Left lobe of liver (tissue), 2 donors: ENCODE measurements at places on chromosomes 1 and 21. TPM values are rescaled to one million over a fixed set of nuclear protein-coding genes. Genes with fewer than 3 reads are reported as not detected.

GRCh38 chr1:21189906-21190500, 13.3 kb upstream of the EIF4G3 start:
- DNase-seq, result no peak

The PLOD1 gene
- 70.8 TPM for total RNA-seq

The ACTL8 gene
- total RNA-seq, result not detected

DNA sequence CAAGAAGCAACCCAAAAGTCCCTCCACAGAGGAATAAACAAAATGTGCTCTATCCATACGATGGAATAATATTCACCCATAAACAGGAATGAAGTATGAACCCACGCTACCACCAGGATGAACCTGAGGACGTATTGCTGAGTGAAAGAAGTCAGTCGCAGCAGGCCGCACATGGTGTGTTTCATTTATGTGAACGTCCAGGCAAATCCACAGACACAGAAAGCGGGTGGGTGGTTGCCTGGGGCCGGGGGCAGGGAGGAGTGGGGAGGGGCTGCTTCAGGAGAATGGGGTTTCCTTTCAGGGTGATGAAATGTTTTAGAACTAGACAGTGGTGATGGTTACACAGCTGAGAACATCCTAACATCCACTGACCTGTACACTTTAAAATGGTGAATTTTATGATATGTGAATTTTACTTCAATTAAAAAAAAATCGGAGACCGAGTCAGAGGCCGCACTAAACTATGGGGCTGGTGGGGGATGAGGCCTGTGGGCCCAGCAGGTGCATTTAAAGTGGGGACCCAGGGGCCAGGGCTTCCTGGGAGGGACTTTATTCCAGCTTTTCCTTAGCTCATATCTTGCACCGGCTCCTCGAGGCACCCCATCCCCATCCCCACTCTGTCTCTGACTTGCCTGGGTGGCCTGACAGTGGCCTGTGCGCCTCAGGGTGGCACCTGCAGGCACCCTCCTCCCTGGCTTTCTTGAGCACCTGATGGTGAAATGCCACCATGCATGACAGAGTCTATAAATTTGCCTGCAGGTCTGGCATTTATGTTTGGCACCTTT, 392.6 kb upstream of the VAMP3 start:
- DNase-seq, result peak; percentile 24

DNA sequence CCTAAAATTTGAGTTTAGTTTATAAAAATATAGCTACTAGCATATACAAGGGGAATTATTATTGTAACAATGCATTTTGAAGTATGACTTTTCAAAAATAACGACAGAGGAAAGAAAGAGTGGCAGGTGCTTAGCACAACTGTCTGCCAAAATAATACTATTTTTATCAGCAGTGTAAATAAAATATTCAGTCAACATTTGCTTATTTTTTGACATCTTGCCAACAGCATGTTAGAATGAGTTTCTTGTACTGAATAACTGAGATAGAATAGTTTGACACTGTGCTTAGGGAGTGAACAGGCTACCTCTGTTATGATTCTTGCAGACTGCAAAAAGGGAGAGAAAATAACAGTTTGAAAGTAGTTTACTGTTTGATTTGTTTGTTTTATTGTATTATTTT, 909.8 kb downstream of the BRINP3 start:
- DNase-seq, result no peak

The FMO1 gene
- total RNA-seq, result not detected

DNA sequence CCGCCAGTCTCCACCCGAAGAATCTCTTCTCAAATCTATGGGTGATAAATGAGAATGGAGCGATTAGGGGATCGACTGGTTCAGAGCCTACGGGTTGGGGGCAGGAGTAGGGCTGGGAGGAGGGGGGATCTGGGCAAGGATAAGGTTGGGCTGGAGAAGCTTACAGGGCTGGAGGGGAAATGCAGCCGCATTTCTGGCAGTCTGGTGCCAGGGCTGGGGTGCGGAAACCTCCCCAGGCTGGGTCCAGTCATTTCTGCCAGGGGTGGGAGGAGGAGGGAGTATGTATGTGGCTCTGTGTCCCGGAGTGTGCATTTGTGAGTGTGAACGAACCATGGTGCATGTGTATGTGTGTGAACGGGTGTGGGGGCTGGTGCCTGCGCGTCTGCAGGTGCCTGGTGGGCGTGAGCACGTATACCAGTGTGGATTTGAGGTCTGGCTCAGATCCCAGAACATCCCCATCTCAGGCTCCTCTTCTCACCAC, 10.2 kb downstream of the C1orf216 start:
- DNase-seq, result no peak

DNA sequence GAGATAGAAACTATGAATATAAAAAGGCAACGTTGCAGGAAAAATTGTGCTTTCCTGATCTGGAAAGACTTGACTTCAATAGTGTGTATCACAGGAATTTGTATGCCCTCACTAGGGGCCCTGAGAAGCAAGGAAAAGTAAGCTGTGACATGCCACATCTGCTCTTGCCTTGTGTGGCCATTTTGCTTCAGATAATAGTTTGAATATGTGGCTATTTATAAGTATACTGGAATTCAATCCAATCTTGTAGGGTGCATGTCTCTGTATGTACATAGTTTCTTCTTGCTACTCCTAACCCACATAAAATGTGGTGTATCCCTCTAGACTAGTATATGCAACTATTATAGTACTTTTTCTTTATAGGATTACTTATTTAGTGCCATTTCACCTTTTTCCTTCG, 31.1 kb upstream of the SCYL3 start:
- DNase-seq, result no peak

DNA sequence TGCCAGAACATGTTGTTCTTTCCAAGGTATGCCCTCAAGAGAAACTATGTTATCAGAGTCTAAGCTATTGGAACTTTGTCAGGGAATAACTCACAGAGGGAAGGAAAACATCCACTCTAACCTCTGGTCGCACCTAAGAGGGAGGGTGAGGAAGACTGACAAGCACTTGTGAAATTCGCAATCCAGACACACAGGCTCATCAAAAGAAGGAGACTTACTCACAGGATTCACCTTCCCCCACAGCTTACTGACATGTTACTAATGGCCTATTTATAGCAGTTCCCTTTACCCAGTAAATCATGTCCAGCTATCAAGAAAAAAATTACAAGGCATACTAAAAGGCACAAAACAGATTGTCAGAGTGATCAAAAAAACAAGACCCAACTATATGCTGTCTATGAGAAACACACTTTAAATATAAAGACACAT, 36.9 kb downstream of the WDR64 start:
- no peak for DNase-seq

- DNase-seq, result peak; percentile 31
Observed at GRCh38 chr1:234938924-234939323, 189.7 kb downstream of the TOMM20 start.

The TRNP1 gene
- total RNA-seq, result 2.8 TPM

DNA sequence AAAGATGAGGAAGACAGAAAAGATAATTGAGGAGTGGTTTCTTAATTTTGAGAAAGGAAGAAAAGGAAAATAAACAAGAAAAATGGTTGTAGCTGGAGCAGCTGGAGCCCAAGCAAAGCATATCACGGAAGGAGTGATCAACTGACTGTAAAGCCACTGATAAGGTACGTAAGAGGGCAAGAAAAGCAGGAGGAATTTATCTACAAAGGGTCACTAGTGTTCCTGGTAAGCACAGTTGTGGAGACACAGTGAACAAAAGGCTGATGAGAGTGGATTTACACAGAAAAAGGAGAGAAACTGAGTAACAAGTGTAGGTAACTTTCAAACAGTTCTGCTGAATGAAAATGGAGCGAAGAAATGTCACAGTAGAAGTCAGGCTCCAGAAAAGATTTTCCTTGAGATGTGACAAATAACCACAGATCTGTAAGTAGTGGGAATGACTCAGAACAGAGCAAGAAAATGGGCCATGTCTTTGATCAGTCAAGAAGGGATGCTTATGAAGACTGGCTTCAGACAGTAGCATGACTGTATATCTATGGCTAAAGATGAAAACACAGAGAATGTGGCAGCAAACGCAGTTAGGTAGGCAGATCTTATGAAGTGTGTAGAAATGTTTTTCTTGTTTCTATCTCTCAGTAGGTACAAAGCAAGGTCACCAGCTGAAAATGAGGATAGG, 45.6 kb upstream of the RBM34 start:
- DNase-seq, result no peak

DNA sequence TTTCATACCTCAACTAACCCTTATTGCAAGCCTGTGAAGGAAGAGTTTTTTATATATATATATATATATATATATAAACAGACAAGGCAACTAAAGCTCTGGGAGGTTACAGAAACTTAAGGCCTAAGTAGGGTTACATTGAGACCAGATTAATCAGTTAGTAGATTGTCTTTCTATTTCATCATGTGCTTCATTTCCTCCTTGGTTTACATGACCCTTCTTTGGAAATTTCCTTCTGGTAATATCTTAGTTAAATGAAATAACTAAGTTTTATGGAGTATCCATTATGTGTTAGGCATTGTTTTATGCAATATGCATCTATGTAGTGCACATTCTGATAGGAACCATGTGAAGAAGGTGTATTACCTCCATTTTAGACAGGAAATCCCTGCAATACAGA, 112.7 kb downstream of the FGGY start:
- DNase-seq, result no peak

GRCh38 chr1:230061801-230062200, 5.2 kb upstream of the GALNT2 start:
- no peak for DNase-seq

The KRTAP21-1 gene
- not detected for total RNA-seq

DNA sequence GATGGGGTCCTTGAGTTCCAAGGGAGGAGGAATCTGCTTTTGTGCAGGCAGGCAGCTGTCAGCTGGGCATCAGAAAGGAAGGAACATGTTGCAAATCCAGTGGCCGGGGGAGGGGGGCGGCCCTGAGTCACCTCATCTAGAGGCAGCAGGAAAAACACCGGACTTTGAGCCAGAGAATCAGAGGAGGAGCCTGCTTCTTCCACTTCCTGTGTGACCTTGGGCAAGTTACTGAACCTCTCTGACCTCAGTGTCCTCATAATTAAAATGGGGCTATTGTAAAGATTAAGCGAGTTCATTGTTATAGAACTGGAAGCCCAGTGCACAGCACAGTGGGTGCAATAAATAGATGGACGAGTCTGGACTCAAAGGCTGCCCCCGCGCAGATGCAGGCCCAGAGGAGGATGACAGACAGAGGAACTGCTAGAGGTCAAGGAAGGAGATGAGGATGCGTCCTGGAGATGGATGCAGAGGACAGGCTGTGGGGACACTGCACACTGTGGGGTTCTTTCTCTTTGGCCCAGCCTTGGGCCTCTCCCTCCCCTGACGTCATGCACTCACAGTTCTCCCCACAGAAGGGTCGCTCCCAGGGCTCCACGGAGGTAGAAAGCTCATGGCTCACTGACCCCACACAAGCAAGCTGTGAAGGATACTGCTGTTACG, 714.3 kb downstream of the MATN1 start:
- no peak for DNase-seq

DNA sequence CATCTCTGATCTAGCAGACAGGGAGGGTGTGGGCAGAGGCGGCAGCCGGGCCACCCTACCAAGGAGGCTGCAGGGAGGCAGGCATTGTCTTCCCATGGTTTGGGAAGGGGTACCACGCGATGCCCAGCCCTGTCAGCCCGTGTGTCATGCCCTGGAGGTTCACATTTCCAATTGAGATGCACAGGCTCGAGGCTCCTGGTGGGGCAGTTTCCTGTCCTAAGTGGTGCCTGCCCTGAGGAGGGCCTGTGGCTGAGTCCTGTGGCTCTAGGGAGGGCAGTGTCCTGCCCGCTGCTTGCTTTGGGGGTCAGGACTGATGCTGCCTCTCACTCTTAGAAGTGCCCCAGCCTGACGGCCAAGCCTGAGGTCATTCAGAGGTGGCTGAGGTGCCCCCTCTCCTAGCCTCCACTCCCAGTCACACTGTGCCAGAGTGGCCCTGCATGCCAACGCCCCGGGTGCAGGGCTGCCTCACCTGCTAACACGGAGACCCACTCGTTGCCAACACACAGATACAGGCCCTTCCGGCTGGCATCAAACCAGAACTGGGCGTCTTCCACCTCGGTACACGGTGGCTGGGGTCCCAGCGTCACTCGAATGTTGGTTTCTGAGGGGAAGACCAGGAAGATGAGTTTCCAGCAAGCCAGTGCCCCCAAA, 11.9 kb downstream of the KRTAP10-1 start:
- no peak for DNase-seq

GRCh38 chr1:117537291-117537920, 68.4 kb upstream of the TENT5C start:
- no peak for DNase-seq

The SELENBP1 gene
- total RNA-seq, result 408 TPM

DNA sequence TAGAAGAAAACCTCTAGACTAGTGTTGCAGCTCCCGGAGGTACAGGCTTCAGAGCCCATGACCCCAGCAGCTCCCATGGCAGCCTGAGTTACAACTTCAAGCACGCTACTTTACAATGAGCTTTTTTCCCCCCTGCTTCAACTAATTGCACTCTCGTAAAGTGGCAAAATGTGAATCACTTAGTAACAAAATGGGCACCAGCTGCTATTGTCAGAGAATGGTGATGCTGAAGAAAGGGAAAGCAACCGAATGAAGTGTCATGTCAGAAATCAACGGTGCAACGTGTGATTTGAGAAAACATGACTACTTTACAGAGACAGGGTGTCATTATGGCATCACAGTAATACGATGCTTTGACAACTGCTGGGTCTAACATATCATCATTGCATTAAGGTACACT, 40.5 kb downstream of the ESRRG start:
- no peak for DNase-seq

DNA sequence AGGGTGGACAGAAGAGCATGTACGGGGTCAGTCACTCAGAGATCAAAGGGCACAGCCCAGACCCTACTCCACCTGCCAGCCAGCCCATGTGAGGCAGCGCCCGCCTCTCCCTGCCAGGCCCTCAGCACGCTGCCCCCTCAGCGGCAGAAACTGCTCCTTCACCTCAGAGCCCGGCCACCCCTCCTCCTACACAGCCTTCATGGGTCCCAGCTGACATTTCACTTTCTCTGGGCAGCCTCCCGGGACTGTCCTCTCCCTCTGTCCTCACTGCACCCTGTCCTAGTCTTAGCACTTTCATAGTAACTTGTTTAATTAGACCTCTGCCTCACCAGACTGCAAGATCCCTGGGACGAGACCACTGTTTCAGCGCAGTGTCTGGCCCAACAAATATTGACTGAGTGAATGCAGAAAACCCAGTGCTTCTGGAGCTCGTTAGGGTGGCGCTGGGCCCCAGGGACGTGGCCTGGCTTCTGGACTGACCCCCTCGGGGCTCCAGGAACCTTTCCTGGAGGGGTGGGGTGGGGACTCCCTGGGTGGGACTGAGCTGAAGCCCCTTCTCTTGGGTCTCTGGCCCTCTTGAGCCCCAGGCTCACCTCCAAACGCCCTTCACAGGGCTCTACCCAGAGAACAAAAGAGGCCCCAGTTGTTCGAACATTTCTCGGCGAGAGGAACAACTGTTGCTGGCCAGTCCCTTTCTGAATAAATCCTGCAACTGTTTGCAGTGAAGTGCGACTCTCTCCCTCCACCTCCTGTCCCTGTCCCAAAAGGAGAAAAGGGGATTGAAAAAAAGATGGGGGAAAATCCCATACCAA, 114.9 kb downstream of the CASZ1 start:
- no peak for DNase-seq

The ASCL5 gene
- not detected for total RNA-seq

The TMOD4 gene
- total RNA-seq, result 0.33 TPM
